Central memory CD4-positive, alpha-beta T cell (primary cell): ENCODE measurements at places on chromosomes 5 and 9.

DNA sequence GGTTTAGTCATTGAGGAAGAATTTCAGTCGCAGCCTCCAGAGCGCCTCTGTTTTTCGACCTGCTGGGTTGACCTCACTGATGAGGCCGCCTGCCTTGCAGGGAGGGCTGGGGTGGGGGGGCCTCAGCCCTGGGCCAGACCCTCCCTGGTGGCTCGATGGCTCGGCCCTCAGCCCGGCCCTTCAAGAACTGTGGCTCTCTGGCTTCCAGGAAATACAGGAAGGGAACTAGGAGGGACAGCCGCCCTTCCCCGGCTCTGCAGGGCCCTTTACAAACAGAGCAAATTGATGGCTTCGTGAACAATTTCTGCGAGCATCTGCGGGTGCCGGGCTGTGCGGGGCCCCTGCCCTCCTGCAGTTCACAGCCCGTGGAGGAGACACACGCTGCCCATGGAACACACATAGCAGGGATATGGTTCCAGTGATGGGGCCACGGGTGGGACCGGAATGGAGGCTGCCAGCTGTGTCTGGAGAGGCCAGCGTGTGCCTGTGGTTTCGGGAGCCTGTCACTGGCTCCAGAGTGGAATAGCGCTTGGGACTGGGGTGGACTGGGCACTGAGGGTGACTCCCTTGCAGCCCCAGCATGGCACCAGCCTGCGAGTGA is 39.6 kb downstream of the COL5A1 start:
- no peak for DNase-seq

DNA sequence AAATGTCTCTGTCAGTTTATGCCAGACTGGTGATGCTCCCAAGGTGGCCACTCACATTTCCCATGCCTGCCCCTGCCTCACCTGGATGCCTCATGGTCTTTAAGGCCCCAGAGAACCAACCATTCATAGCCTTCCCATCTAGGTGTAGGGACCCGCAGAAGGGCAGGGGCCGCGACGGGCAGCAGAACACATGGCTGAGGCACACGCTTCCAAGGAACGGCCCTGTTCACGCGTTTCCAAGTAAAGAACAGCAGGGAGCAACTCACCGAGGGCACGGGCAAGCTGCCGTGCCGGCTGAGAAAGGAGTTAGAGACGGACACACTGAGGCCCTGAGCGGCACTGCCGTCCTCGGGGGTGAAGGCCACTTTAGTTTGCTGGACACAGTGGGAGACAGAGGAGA is 73.5 kb downstream of the PRRT1B start:
- DNase-seq: no peak

- DNase-seq: no peak
These were observed 26.8 kb downstream of the JADE2 start for GRCh38 chr5:134552301-134552700.

DNA sequence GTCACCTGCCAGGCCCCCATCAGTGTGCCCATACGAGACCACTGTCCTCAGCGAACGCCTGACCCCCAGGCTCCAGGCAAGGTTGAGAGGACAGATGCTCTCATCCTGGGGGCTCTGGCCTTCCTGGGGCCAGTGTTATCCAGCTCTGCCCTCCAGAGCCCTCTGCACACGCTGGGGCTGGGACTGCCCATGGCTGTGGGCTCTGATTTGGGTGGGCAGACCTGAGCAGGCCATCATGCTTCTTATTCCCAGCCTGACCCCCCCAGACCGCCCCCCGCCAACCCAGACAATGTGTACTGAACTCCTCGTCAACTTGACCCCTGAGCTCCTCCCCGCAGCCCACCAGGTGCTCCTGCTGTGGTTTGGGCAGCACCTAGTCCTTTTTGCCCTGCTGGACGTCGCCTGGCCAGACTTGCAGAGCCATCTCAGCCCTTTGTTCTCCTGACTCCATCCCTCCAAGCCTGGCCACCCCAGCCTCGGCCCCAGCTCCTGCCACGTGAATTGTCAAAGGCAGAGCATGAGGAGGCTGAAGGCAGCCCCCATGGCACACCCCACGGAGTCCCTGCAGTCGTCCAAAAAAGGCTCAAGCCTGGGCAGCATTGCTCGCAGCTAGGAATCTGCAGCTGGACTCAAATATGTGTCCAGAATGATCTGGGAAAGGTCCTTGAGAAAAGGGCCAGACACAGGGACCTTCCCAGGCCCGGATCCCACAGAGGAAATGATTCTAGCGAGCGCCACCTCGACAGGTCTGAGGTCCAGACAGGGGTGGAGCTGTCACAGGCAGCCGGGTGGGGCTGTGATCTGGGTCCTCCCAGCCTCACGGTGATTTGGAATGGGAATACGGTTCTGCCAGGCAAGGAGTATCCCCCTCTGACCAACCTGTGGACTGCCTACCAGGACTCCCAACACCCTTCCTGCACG is 87.0 kb downstream of the ADAMTS2 start:
- no peak for DNase-seq

DNA sequence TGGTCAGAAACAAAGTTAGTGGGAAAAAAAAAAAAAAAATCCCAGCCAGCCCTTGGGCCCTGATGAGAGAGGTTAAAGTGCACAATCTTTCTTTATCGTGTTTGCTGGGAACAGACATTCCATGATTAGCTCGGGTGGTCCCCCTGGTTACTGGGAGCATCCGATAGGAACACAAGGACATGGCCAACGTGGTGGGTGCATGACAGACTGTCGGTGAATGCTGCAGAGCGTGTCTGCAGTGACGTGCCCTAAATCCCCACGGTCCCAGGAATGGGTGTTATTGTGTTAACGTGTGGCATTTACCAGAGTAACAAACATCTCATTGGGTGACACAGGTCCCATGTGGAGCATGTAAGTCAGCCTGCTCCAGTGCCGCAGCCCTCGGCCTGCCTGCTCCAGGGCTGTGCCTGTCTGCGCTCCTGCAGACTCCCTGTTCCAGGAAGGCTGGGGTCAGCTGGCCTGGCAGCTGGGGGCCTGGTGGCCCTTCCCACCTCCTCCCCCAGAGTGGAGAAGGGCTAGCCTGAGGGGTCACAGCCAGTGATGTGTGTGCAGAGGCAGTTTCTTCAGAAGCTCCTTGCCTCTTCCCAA is 34.3 kb upstream of the TBC1D2 start:
- no peak for DNase-seq
